Kidney (tissue), 22 donors: ENCODE measurements at places on chromosomes 7 and 10. TPM values are rescaled to one million over a fixed set of nuclear protein-coding genes. Genes with fewer than 3 reads are reported as not detected.

The TACR2 gene
- total RNA-seq: 0.38 TPM

The LLCFC1 gene
- not detected for total RNA-seq

GRCh38 chr10:121414366-121415062 lies 183.7 kb downstream of the FGFR2 start:
- no peak overlapping the region for H3K4me3 ChIP-seq
- no peak for DNase-seq
- H3K27me3 ChIP-seq: no peaks in the 10 kb centered on the region

GRCh38 chr7:12703881-12704280 lies 16.4 kb downstream of the ARL4A start:
- no peak for DNase-seq
- H3K27me3 ChIP-seq: no peaks in the 10 kb centered on the region
- no peaks in the 10 kb centered on the region for H3K4me1 ChIP-seq
- H3K4me3 ChIP-seq: no peak overlapping the region
- H3K27ac ChIP-seq: no peak overlapping the region

DNA sequence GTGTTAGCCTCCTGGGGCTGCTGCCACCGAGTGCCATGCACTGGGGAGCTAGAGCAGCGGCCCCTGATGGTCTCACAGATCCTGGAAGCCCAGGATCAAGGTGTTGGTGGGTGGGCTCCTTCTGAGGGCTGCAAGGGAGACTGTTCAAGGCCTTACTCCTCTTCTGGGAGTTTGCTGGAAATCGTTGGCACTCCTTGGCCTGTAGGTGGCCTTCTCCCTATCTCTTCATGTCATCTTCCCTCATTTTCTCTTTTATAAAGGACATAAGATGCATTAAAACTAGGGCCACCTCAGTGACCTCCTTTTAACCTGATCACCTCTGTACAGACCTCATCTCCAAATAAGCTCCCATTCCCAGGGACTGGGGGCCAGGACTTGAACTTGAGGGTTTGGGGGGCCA lies 27.0 kb upstream of the ZNF862 start:
- no peak overlapping the region for H3K27ac ChIP-seq
- no peak overlapping the region for H3K4me3 ChIP-seq
- no peaks in the 10 kb centered on the region for H3K27me3 ChIP-seq
